ENCODE measurements at places on chromosomes 13 and 19.

DNA sequence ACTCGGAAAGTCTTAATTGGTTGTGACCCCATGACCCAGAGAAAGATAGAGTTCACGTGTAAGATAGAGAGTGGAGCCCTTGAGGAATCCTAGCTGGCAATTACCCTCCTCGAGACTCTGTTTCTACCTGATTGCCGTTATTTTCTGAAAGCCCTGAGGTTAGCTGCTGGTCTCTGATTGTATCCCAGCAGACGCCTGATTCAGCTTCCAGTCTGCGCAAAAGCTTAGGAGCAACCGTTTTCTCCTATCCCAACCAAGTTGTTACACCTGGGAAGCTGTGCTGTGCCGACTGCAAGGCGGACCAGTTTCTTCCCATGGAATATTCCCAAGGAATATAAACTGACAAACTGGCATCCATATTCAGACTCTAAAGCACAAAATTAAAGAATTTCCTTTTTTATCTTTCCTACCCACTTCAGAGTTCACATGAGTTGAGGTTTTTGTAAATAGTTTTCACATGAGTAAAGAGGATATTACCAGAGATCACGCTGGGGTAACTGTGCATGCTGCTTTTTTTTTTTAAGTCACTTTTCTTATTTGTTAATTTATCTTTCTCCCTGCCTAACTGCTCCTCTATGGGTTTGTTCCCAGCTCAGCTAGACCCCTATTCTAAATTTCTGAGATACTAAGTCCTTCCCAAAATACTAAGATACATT lies 1.5 kb upstream of the TRPC4 start:
- DNase-seq: peak; percentile 61

- DNase-seq: peak; percentile 61
Observed at GRCh38 chr19:45876411-45877197, 9.3 kb downstream of the IRF2BP1 start.

DNA sequence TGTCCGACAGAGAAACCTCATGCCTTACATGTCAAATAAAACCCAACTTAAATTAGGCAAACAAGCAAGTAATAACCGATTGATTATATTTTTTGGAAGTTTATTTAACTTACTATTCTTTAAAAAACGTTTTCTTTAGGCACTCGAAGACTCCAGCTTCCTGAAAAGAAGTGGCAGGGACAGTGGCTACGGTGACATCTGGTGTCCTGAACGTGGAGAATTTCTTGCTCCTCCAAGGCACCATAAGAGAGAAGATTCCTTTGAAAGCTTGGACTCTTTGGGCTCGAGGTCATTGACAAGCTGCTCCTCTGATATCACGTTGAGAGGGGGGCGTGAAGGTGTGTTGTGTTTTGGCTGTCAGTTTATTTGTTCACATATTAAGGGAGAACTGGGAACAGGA lies 164.4 kb downstream of the LMO7 start:
- DNase-seq: no peak

GRCh38 chr19:41930926-41931592 lies 2.8 kb upstream of the ERFL start:
- DNase-seq: peak; percentile 51

DNA sequence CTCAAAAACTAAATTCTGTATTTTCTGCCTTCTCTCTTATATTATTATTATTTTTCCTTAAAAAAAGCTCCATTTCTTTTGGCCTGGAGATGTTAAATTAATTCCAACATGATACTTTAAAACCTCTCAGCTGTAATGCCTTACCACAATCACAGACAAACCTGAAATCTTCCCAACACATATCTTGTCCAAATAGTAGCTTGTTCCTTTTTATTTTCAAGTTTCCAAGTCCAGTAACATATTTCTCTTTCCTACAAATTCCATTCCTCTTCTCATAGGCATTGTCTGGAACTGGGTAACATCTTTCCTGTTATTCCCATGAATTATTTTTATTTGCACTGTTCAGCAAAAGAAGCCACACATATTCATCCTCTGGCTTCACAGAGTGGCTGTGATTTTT lies 137.0 kb downstream of the SLITRK6 start:
- no peak for DNase-seq

DNA sequence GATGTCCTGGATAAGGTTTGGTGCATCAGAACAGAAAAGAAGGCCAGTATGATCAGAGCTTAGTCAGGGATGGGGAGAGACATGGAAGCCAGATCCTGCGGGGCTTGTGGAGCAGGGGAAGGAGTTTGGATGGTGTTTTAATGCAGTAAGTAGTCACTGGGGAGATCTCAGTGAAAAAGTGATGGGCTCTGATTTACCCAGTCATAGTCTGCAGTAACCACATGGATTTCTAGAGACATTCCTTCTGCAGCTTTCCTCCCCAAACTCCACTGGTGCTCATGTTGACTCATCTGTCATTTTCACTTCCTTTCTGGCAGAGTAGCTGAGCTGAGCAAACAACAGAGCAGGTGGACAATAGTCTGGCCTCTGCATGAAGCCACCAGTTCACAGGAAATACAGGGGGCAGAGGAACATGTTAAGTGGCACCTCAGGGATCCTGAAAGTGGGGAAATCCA lies 144.1 kb downstream of the DPF1 start:
- no peak for DNase-seq

- DNase-seq: no peak
Observed at GRCh38 chr13:34738254-34738992, 203.6 kb upstream of the NBEA start.

GRCh38 chr19:10388957-10389356 lies 8.6 kb upstream of the TYK2 start:
- peak; percentile 87 for DNase-seq

DNA sequence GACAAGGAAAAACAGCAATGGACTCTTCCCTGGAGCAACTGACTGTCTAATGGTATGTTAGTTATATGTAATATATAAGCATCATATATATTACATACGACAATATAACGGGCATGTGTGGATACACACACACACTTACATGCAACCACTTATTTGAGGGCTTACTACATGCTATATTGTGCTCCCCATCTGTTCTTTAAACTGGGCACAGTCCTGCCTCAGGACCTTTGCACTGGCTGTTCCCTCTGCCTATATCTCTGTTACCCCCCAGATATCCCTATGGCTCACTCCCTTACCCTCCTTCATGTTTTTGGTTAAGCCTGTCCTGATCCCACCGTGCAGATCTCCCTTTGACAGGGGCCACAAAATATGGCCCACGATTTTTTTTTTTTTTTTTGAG lies 10.2 kb downstream of the TICAM1 start:
- DNase-seq: no peak

DNA sequence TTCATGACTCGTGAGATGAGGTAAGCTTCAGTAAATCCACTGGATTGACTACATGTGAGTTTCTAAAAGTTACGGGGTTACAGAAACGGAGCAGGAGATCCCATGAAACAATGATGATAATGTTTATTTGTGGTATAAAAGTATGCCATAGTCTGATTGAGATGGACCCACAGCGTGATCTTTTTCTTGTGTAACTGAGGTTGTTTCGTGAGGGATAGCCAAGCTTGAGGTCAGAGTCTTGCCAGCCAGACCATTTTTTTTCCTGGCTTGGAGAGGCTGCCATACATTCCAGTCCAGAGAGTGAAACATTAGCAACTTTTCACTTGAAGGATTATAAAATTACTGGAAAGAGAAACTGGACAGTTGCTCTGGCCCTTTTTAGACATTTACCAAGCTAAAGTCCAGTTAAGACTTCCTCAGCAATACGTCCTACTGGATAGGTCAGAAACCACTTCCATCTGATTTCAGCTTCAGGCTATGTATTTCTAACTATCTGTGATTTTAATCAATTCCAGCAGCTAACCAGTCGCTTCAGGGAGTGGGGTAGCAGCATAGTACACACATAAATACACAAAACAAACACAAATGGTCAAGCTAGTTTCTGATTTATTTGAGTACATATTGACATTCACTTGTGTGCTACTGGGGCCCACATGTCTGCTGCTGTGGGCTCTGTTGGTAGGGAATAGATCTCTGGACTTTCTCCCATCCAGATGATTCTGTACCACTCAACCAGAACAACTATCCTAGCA lies 194.6 kb downstream of the POSTN start:
- DNase-seq: no peak

DNA sequence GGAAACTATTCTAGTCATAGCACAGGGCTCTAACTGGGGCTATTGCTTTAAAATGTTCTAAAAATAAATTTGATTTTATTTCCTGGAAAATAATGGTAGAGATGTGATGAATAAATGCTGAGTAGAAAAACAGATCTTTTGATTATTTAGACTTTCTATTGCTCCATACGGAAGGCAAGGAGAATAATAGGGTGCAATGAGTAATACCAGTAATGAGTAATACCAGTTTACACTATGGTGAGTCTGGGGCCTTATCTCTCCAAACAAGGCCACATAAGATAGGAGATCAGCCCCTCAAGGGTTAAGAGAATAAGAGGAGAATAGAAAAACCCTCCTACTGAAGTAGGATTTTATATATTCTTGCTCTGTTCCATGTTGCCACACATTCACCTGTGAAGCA lies 390.4 kb downstream of the KLF5 start:
- no peak for DNase-seq

- DNase-seq: no peak
Observed at GRCh38 chr13:32443111-32443510, 15.2 kb upstream of the N4BP2L1 start.

DNA sequence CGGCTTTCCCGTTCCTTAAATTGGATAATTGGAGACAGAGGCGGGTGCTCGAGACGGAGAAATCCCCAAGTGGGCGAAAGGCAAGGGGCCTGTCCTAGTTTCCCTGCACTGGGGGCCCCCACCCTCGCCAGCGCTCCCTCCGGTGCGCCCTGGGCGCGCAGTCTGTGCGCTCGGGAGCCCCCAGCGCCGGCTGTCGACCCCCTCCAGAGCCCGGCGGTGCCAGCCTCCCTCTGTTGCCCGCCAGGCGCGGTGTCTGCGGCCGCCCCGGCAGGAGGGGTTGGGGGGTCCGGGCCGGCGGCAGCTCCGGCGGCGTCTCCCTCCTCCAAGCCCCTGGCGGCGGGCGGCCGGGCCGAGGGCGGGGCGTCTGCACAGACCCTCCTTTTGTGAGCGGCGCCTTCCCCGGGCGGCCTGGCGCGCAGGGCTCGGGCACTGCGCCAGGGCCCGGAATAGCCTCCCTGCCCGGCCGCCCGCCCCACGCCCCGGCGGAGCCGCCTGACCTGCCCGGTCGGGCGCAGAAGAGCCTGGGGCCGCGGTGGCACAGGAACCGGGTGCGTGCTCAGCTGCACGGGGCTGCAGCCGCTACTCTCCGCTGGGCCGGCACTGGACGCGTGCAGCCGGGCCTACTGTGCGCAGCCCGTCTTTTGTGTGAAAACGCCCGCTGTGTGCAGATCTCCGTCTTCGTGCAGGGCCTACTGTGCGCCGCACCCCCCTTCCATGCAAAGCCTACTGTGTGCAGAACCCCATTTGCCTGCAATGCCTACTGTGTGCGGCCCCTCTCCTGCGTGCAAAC lies 13.2 kb downstream of the GADD45B start:
- peak; percentile 85 for DNase-seq

GRCh38 chr13:32202268-32202667 lies 112.9 kb downstream of the ZAR1L start:
- no peak for DNase-seq

DNA sequence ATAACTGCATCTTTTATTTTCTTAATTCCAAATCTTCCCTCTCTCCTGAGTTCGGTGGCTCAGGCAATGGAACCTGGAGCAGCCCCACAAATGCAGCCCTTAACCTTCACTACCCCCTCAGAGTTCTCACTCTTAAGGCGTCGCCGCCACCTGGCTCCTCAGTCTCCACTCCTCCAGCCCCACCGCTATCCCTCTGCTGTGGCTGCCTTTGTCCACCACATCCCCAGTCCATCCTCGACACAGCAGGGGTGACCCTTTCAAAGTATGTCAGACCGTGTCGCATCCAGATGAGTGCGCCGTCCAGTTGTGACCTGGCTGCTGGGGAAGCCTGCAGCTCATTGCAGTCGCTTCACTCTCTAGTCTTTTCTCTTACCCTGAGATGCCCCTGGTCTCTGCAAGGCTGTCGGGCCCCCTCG lies 1.0 kb downstream of the SPPL2B start:
- peak; percentile 93 for DNase-seq

- peak; percentile 80 for DNase-seq
Observed at GRCh38 chr19:49585023-49585422, 3.9 kb downstream of the PRRG2 start.

- no peak for DNase-seq
Observed at GRCh38 chr13:51681037-51681678, 96.9 kb downstream of the WDFY2 start.

DNA sequence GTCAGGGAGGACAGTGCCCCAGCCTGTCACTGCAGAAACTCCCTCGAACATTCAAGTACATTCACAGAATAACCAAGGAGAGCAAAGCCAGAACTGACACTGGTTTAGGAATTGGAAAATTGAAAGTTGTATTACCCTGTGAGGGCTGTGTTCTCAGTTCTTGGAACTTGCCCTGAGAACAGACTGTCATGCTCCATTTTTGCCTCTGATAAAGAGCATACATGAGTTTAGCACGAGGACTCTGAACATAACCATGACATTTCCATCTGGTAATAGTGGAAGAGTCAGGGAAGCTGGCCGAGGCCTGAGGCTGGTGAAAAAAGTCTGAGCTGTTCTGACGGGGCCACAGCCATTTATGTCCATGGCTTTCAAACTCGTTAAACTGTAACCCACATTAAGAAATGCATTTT lies 15.2 kb upstream of the SLC25A30 start:
- no peak for DNase-seq

- DNase-seq: no peak
Observed at GRCh38 chr19:15137777-15138176, 30.6 kb downstream of the SYDE1 start.

DNA sequence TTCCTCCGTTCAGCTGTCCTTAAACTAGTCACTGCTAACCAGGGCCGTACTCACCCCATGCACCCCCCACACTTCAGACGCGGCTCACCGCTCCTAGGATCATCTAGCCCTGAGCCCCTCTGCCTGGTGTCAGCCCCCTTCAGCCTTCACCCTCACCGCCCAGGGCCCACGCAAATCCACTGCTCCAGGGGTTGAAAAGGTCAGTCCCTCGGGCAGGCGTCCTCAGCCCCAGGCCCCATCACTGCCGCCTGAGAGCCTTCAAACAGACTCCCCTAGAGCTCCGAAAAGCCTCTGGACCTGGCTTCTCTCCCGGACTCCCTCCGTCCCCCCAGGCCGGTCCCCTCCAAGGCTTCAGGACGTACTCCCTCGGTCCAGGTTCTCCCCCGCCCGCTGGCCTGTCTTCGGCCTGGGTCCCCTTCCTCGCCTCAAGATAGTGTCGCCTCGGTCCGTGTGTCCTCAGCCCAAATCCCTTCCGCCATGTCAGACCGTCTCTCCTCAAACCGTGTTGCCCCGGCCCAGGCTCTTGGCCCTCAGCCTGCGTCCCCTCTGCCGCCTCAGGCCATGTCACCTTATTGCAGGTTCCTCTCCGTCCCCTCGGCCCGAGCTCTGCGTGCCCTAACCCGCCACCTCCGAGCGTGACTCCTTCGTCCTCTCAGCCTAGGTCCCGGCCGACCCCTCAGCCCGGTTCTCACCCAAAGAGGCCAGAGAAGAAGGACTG lies 553 bp downstream of the NAPA start:
- DNase-seq: peak; percentile 35

DNA sequence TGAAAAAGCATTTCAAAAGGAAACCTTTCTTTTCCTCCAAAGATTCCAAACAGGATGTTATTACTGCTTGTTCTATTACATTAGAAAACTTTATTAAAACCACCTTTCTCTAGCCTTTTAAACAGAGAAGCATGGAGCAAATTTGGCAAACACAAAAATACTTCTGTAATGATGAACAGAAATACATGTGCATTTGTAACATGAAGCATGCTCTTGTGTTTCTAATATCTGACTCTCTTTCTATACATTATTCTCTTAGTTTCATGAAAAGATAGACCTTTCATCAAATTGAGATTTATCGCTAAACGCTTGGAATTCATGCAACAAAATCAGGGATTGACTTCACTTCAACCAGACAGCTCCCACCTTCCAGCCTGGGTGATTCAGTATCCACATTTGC lies 152.8 kb upstream of the IRS2 start:
- no peak for DNase-seq

GRCh38 chr13:42065414-42065813 lies 17.0 kb downstream of the DGKH start:
- DNase-seq: no peak
